ENCODE measurements at places on chromosomes 16 and 17.
A peak's percentile ranks its signal among the peaks of the same experiment; 100 is the strongest.

GRCh38 chr17:16442141-16442540, 26.8 kb downstream of the TRPV2 start:
- DNase-seq: no peak

DNA sequence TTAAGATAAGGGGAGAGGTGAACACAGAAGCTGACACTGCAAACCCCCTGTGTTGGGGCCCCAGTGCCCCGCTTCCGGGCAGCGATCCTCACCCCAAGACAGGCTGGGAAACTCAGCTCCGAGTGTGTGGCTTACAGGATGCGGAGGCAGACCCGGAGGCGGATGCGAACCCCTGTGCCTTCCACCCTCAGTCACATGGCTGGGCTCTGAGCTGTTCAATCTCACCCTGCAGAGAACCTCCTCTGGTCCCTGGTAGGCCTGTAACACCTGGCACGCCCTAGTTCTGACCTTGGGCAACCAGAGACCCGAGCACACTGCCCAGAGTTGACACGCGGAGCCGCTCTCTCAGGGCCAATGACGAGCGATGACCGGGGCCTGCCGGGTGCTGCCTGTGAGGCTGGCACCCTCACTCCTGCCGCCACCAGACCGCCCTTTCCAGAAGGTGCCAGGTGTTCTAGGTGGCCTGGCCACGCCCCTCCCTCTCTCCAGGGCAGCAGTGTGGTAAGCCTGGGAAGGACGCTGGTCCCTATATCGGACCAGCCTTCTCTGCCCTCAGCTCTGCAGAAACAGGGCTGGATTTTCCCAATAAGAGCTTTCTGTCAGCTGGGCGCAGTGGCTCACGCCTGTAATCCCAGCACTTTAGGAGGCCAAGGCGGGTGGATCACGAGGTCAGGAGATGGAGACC, 23.3 kb downstream of the MEAK7 start:
- no peak for DNase-seq

- no peak for DNase-seq
Observed at GRCh38 chr17:82003411-82004381, 19.0 kb downstream of the CENPX start.

DNA sequence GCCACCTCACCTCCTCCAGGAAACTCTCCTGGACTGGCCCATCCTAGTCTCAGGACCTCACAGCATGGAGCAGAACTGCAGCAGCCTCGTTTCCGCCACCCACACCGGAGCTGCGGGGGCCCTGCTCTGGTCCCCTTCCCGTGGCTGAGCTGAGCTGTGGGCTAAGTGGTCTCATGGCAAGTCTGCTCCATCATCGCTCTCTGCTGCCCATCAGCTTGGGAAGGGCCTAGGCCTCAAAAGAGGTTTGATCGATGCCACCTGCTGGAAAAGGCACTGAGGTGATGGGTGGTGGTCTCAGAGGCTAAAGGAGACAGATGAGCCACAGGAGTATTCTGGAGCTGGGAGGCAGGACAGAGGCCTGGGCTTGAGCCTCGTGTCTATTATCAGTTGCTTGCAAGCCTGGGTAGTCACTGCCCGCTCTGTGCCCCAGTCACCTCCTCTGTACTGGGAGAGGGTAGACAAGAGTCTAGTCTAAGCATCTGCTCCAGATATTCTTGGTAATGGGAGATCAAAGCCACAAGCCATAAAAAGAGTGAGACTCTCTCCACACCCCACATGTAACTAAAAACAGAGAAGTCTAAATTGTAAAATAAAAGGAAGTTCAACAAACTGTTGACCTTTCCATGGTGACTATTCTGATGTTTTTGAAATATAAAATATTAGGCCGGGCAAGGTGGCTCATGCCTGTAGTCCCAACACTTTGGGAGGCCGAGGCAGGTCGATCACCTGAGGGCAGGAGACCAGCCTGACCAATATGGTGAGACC, 1.6 kb downstream of the ITGAE start:
- no peak for DNase-seq

GRCh38 chr16:4944333-4945281, 7.7 kb upstream of the PPL start:
- peak; percentile 93 for DNase-seq

DNA sequence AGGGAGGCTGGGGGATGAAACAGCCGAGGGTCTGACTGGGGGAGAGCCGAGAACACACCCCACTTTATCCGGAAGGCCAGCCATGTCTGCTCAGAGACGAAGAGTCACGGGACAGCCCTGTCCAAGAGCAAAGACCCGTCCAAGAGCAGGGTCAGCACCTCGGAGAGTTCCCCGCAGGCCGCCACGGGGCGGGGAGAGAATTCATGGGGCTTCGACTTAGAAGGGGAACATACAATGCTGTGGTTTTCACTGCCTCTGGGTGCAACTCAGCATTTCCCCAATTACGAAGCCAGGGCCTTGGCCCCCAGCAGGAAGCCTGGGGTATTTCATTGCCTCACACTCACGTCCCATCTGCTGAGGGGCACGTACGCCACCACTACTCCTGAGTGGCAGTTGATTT, 59.3 kb downstream of the JPH3 start:
- no peak for DNase-seq

DNA sequence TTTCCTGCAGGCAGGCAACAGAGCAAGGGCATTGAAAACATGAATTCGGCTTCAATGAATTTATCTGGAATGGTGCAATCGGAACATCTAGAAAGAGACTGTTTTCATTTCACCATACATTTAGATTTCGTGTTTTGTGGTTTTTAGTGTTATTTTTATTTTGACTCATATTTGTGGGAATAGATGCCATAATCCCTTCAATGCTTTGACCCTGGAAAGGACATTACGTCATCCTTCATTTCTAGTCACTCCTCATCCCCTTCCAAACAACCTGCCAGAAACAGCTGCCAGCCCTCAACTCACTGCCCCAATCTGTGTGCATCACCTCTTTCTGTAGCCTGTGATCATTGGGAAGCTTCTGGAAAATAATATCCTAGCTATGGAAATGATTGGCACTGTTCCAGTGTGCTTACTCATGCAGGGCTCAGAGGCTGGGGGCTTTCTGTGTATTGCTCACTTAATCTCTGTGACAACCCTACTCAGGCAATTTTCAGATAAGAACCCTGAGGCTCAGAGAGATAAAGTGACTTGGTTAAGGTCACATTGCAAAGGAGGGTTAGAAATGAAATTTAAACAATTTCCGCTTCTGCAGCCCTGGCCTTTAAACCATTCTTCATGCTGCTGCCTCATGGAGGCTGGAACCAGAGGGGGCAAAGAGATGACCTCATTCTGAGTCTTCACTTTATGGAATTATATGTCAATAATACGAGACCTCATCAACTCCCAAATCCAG, 9.5 kb upstream of the KSR1 start:
- no peak for DNase-seq

- DNase-seq: no peak
Observed at GRCh38 chr16:30722443-30722842, 23.5 kb downstream of the SRCAP start.

- no peak for DNase-seq
Observed at GRCh38 chr17:75693500-75694481, 26.7 kb downstream of the SAP30BP start.

GRCh38 chr16:84031556-84031955, 11.0 kb downstream of the SLC38A8 start:
- no peak for DNase-seq

DNA sequence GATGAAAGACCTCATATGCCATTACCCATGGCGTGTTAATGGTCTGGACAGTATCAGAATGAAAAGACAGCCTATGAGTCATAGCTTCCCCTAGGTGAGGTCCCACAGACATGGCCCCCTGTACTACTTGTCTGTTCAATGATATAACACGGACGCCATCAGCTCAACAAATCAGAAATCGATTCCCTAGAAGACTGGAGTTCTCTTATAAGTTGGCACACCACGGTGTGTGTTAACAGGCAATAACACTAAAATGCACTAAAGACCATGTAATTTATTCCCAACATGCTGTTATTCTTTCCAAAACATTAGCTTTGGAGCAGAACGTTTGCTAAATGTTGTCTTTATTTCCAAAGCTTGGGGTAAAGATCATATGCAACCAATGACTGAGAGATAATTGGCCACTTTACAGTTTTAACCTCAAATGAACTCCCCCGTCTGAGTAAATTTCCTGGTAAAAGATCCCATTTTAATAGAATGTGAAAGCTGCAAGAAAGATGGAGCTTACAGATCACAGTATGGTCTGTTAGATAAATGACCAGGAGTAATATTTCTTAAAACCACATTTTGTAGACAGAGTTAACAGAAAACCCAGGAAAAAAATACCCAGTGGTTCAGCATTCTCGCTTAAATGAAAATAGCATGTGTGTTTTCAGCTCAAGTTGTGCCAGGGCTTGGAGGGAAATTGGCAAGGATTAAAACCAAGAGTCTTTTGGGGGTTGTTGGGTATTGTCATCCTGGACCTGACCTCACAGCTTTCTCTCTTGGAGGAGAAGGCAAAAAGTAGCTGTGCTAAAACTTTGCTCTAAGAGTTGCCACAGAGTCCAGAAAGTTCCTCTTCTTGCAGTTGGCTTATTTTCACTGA, 65.9 kb downstream of the PCTP start:
- no peak for DNase-seq

DNA sequence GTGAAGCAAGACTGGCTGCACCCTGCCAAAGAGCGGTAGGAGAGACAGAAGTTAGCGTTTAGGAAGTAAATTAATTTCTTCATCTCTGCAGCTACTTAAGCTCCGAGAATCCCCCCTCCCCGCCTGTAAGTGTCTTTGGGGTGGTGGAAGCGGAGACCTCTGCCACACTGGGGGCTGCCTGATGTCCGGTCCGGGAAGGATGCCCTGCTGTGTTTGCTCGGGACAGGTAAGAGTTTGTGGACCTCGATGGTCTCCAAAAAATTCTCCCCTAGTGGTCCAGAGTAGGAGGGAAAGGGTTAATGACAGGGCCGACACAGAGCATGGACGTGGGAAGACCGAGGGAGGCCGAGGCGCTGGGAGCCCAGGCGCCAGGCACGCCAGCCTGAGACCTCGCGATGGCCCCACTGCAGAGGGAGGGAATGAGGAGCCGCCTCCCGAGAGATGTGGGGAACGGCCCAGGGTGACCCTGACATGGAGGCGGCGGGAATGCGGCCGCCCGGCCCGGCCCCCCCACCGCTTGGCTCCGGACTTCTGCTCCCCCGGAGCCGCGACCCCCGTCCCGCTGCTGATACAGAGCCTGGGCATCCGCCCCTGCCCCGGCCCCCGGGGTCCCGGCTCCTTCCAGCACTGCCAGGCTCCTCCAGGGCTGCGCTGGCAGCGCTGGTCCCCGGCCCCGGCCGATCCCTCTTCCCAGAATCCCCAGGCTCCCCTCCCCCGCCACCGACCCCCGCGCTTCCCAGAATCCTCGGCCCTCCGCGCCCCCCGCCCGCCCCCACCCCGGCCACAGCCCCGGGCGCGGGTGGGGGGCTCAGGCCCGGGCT, 680 bp downstream of the ZNF629 start:
- DNase-seq: no peak

DNA sequence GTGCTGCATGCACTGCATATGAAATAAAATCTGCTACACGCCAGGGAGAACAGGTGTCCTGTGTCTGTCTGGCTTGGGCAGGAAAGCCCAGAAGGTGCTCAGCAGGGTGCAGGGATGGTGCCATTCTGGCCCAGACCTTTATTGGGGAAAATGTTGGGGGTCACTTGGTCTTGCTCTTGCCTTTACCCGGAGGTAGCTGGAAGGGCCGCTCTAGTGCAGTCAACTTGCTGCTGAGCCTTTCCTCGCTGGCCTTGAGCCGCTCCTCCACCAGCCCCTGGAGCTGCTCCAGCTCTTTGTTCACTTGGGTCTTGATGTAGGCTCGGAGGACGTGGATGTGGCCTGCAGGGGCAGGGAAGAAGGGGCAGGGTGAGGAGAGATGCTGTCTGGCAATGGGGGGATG, 4.5 kb downstream of the CFAP119 start:
- no peak for DNase-seq

- DNase-seq: no peak
Observed at GRCh38 chr17:47844814-47845715, 4.0 kb upstream of the SCRN2 start.

DNA sequence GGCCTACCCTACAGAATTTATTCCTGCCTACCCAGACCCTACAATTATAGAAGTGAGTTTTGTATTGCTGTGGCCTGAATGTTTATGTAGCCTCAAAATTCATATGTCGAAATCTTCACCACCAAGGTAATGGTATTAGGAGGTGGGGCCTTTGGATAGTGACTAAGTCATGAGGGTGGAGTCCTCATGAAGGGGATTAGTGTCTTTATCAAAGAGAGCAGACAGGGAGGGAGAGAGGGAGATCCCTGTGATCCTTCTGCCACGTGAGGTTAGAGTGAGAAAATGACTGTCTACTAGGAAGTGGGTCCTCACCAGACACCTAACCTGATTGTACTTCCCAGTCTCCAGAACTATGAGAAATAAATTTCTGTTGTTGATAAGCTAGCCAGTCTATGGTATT, 981 bp upstream of the DUXB start:
- no peak for DNase-seq

DNA sequence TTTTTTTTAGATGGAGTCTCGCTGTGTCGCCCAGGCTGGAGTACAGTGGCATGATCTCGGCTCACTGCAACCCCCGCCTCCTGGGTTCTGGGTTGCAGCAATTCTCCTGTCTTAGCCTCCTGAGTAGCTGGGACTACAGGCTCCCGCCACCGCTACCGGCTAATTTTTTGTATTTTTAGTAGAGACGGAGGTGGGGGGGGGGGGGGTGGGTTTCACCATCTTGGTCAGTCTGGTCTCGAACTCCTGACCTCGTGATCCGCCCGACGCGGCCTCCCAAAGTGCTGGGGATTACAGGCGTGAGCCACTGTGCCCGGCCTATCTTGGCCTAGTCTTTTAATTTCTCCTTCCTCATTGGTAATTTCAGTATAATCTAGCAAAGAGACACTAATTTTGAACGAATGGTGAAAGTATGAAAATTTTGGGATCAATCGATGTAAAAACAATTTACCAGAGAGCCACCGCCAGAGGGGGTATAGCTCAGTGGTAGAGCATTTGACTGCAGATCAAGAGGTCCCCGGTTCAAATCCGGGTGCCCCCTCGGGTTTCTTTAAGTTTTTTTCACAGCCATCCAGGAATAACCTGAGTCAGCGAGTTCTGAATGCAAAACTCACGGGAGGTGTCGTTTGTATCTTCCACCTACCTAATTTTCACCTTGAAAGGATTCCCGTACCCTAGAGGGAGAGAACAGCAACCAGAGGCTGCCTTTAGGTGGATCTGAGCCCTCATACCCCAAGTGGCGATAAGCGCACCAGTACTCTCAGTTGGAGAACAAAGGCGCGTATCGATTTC, 2.5 kb upstream of the LASP1 start:
- DNase-seq: peak; percentile 81

- peak; percentile 78 for DNase-seq
Observed at GRCh38 chr17:63476854-63477479, at the start of gene ACE. Gene ACE, plus strand, starts transcription at chr17:63477061. Its CDS starts 34 bp downstream, at chr17:63477095.

- no peak for DNase-seq
Observed at GRCh38 chr17:80889231-80890195, 102.1 kb upstream of the CHMP6 start.

GRCh38 chr17:13590441-13590840, 11.3 kb downstream of the HS3ST3A1 start:
- no peak for DNase-seq

DNA sequence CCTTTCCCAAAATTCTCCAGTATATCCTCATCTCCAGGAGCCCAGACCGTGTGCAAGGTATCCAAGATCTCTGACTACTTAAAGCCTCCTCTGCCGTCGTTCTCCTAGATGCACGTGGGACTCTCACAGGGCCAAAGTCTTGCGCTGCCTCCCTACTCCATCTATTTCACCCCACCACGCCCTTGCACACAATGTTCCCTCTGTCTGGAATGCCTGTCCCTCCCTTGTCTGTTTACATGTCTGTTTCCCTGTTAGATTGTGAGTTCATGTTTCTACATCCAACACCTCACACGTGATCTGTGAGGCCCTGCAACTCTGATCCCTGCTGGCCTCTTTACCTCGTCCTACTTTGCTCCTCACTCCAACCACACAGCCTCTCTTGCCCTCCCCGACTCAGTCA, 4.9 kb upstream of the FZD2 start:
- DNase-seq: no peak

Measured in NCI-H2081 (cell line).